ENCODE measurements at places on chromosomes 1 and 21.
A peak's percentile ranks its signal among the peaks of the same experiment; 100 is the strongest.

- no peak overlapping the region for H3K27ac ChIP-seq
- no peaks in the 10 kb centered on the region for H3K36me3 ChIP-seq
- H3K27me3 ChIP-seq, result no peaks in the 10 kb centered on the region
- no peak overlapping the region for H3K4me3 ChIP-seq
- no peak for DNase-seq
- H3K4me1 ChIP-seq, result no peaks in the 10 kb centered on the region
Measured at GRCh38 chr1:45386219-45386618, 46.0 kb upstream of the MUTYH start.

DNA sequence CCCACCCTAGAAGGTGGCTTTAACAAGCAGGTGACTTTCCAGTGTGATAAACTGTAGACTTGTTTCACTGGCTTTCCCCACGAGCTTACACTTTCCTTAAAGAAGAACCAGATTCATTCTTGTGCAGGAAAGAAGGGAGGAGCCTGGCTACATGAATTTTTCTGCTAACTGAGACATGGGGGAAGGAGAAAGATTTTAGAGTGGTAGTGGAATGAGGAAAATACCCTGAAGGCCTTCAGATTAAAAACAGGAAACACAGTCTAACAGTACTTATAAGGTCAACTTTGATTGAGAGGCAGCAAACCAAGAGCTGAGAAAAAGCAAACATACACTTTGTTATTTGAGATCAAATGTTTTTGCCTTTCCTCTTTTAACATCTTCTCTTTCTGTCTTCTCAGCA is 640.9 kb upstream of the PLXNA2 start:
- H3K27ac ChIP-seq, result no peak overlapping the region
- no peak for DNase-seq
- H3K4me1 ChIP-seq, result no peaks in the 10 kb centered on the region
- no peak overlapping the region for H3K4me3 ChIP-seq

DNA sequence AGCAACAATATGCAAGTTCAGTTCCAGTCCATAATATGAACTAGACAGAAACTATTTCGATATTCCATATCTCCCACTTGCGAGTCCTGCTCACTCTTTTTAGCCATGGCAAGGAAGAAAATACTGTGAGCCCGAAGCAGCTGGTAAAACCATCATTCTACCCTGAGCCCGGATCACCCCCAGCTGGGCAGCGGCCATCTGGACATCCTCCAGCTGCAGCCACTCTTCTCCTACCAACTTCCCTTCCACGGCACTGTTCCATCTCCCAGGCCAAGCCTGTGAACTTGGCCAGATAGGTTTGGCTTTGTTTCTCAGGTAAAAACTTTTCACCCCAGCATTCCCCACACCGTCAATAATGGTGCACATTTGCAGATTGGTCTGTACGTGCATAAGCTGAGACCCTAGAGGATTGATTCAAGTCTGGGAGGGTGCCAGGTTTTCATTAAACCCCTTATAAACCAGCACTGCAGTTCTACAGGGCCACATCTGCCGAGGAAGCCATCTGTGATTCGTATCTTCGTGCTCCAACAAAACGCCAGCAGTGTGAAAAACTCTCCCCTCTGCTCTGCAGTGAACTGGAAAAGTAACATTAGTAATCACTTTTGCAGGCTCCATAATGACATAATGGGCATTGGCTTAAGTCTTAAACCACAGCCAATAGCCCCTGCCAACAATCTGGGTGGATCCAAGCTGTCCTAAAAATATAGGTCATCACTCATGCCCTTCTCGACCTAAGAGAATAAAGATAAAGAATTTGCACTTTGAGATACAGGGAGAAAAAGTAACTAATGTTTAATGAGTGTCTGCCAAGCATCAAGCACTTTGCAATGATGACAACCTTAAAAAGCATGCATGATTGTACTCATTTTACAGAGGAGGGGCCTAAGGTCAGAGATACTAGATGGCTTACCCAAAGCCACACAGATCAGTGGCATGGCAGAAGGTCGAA is 205.1 kb downstream of the PLPP3 start:
- no peaks in the 10 kb centered on the region for H3K36me3 ChIP-seq
- H3K4me1 ChIP-seq, result peaks cover 53% of the 10 kb centered on the region
- peak; percentile 89 for DNase-seq
- H3K27ac ChIP-seq, result peak overlapping the region; percentile 71

GRCh38 chr1:234918961-234919761 is 209.5 kb downstream of the TOMM20 start:
- peak overlapping the region; percentile 85 for H3K27ac ChIP-seq
- H3K4me1 ChIP-seq, result peaks cover 58% of the 10 kb centered on the region
- no peaks in the 10 kb centered on the region for H3K36me3 ChIP-seq
- no peak overlapping the region for H3K4me3 ChIP-seq
- DNase-seq, result no peak
- H3K27me3 ChIP-seq, result no peaks in the 10 kb centered on the region

DNA sequence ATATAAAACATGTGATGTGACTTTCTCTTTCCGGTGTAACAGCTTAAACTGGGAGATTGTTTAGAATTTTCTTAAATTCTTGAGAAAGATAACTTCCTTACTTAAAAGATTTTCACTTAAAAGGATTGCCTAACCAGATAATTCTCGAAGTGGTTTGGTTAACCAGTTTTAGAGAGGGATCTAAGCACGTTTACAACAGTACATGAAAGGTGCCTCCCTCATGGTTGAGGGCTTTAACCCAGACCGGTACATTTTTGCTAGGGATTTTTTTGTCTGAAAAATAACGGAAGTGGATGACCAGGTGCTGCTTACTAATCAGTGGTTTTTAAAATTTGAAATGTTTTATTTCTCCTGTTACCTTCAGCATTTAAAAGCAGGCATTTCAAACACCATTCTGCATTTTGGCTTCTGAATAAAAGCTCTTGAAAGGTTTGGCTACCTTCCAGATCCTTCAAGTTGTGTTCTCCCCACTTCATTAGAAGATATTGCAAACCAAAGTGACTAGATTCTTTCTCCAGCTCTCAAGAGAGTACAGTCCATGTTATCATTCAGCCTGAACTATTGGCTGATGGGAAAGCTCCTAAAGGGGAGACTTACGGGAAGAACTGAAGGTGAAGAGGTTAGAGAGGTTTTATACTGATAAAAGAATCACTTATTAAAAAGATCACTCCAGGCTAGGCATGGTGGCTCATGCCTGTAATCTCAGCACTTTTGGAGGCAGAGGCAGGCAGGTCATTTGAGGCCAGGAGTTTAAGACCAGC is 12.8 kb downstream of the S100PBP start:
- peaks cover 86% of the 10 kb centered on the region for H3K36me3 ChIP-seq
- H3K4me1 ChIP-seq, result no peaks in the 10 kb centered on the region
- no peak for DNase-seq
- no peak overlapping the region for H3K4me3 ChIP-seq

DNA sequence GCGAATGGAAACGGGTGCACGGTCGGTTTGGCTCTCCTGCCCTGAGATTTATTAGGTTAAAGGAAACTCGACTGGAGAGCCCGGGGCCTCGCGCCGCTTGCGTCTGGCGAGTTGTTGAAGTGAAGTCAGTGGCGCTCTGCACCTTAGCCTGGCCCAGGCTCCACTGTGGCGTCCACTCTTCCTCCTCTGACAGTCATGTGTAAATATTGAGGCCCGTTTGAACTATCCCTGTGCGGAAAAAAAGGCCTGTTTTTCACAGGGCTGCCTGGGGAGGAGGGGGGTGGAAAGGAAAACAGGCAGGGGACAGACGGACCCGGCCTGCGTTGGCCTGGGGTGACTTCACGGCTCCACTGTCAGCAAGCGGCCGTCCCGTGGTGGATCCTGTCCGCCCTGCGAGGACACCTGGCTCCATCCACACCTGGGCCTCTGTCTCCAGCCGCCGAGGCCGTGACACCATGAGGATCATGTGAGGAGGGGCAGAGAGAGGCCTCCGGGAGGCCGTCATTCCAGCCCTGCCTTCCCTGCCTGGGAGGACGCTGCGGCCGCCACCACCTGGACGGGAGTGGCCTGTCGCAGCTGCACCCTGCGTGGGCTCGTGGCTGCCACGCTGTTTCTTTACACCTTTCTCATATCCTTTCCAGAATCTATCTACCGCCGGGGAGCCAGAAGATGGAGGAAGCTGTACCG is 59.8 kb downstream of the FAAP20 start:
- H3K27me3 ChIP-seq, result no peaks in the 10 kb centered on the region
- H3K27ac ChIP-seq, result peak overlapping the region; percentile 89
- DNase-seq, result no peak
- H3K4me3 ChIP-seq, result no peak overlapping the region
- H3K36me3 ChIP-seq, result no peaks in the 10 kb centered on the region

DNA sequence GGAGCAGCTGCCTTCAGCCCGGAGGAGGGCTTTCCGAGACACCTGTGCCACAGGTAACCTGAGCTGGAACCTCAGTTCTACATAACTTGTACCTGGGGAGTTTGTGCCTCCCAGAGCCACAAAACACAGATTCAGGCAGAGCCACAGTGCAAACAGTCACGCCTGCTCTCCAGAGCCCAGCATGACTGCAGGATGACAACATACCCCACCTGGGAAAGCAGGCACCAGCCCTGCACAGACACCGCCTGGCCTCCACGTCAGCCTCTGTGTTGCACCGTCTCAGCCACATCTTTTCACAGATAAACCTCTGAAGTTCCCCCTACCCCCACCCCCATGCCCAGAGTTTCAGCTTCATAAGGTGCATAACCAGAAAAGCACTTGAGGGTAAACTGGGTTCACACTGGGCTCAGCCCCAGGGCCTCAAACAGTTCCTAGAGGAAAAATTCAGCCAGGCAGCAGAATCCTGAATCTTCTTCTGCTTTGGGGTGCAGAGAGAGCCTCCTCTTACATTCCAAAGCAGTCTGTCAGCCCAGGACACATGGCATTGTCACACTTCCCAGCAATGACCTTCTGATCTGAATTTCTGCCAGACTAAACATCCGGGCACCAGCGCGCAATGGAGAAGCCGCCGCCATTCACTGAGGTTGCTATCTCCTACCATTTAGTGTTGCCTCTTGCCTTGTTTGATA is 229.5 kb downstream of the TOMM20 start:
- H3K4me3 ChIP-seq, result no peak overlapping the region
- no peaks in the 10 kb centered on the region for H3K36me3 ChIP-seq
- H3K27me3 ChIP-seq, result no peaks in the 10 kb centered on the region
- peaks cover 11% of the 10 kb centered on the region for H3K4me1 ChIP-seq
- H3K27ac ChIP-seq, result no peak overlapping the region

GRCh38 chr1:246051909-246052518 is 455.1 kb downstream of the SMYD3 start:
- DNase-seq, result no peak
- no peak overlapping the region for H3K4me3 ChIP-seq
- H3K27me3 ChIP-seq, result no peaks in the 10 kb centered on the region
- H3K27ac ChIP-seq, result no peak overlapping the region
- no peaks in the 10 kb centered on the region for H3K36me3 ChIP-seq
- no peaks in the 10 kb centered on the region for H3K4me1 ChIP-seq

GRCh38 chr1:68930101-68930500 is 433.2 kb upstream of the DEPDC1 start:
- no peaks in the 10 kb centered on the region for H3K27me3 ChIP-seq
- DNase-seq, result no peak
- H3K27ac ChIP-seq, result no peak overlapping the region
- H3K4me1 ChIP-seq, result no peaks in the 10 kb centered on the region
- H3K4me3 ChIP-seq, result no peak overlapping the region

GRCh38 chr21:18831942-18832676 is 428.5 kb upstream of the TMPRSS15 start:
- H3K36me3 ChIP-seq, result no peaks in the 10 kb centered on the region
- no peaks in the 10 kb centered on the region for H3K27me3 ChIP-seq
- peaks cover 5% of the 10 kb centered on the region for H3K4me1 ChIP-seq
- no peak overlapping the region for H3K27ac ChIP-seq

GRCh38 chr1:153203130-153203529 is at the start of gene LELP1:
LELP1 (plus strand) TSS chr1:153203430; CDS start chr1:153204708, 1,278 bp downstream.
- no peaks in the 10 kb centered on the region for H3K36me3 ChIP-seq
- H3K4me3 ChIP-seq, result no peak within 1 kb of the TSS
- no peaks in the 10 kb centered on the region for H3K4me1 ChIP-seq
- DNase-seq, result peak; percentile 24
- no peaks in the 10 kb centered on the region for H3K27me3 ChIP-seq

- H3K27ac ChIP-seq, result peak overlapping the region; percentile 5
- H3K4me3 ChIP-seq, result no peak overlapping the region
- no peak for DNase-seq
- peaks cover 57% of the 10 kb centered on the region for H3K36me3 ChIP-seq
Measured at GRCh38 chr1:65431111-65431705, 10.7 kb downstream of the LEPR start.

- H3K36me3 ChIP-seq, result peaks cover 66% of the 10 kb centered on the region
- H3K27ac ChIP-seq, result no peak overlapping the region
- no peak overlapping the region for H3K4me3 ChIP-seq
- no peaks in the 10 kb centered on the region for H3K4me1 ChIP-seq
- no peaks in the 10 kb centered on the region for H3K27me3 ChIP-seq
- no peak for DNase-seq
Measured at GRCh38 chr1:46650491-46650890, 17.7 kb downstream of the ATPAF1 start.

- no peak overlapping the region for H3K27ac ChIP-seq
- no peaks in the 10 kb centered on the region for H3K27me3 ChIP-seq
- H3K4me1 ChIP-seq, result peaks cover 4% of the 10 kb centered on the region
- H3K36me3 ChIP-seq, result no peaks in the 10 kb centered on the region
Measured at GRCh38 chr1:60390593-60391282, 317.2 kb upstream of the C1orf87 start.

DNA sequence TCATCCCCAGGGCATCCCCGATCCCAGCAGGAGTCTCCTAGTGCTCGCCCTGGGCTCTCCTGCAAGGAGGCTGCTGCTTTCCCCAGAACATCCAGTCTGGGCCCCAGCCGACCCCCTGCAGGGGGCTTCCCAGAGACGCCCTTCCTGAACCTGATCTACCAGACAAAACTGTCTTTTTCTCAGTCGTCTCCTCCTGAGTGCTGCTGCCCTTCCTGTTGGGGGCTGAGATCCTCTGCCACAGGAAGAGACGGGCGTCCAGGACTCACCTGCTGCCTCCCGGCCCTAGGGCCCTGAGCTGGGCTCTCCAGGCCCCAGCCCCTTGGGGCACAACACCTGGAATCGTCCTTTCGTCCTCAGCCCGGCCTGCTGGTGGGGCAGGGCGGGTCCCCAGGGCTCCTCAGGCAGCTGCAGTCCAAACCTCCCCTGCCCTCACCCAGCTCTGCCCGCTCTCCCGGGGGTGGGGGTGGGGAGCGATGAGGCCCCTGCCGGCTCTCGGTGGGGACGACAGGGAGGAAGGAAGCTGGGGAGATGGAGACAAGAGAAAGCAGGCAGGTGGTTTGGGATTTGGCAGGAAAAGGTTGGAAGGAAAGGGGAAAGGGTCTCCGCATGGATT is 36.9 kb downstream of the TP73 start:
- H3K27ac ChIP-seq, result no peak overlapping the region
- H3K36me3 ChIP-seq, result no peaks in the 10 kb centered on the region
- peaks cover 3% of the 10 kb centered on the region for H3K4me1 ChIP-seq
- H3K4me3 ChIP-seq, result no peak overlapping the region
- no peak for DNase-seq

GRCh38 chr1:152349611-152350010 is 10.2 kb downstream of the FLG2 start:
- H3K36me3 ChIP-seq, result no peaks in the 10 kb centered on the region
- no peaks in the 10 kb centered on the region for H3K27me3 ChIP-seq
- H3K27ac ChIP-seq, result no peak overlapping the region
- H3K4me3 ChIP-seq, result no peak overlapping the region
- H3K4me1 ChIP-seq, result no peaks in the 10 kb centered on the region

Measured in esophagus muscularis mucosa (tissue), 4 donors.